ENCODE measurements at places on chromosomes 6 and 20. TPM values are rescaled to one million over a fixed set of nuclear protein-coding genes. Genes with fewer than 3 reads are reported as not detected.

Gene HTR1E
- not detected for total RNA-seq

Gene F13A1
- 0.06 TPM for total RNA-seq

Gene SLC22A16
- not detected for total RNA-seq

Gene CCN6
- not detected for total RNA-seq

Gene PSORS1C2
- not detected for total RNA-seq

Gene ULBP1
- total RNA-seq = 1.6 TPM

Gene MYL9
- 15.1 TPM for total RNA-seq

Gene UNC5CL
- total RNA-seq = not detected

Gene PDYN
- total RNA-seq = not detected

Gene TBX18
- 8.2 TPM for total RNA-seq

Gene PTK6
- not detected for total RNA-seq

Gene PAK5
- 0.46 TPM for total RNA-seq

Gene L3MBTL1
- total RNA-seq = 4.8 TPM

All from Daoy (cell line).